ENCODE measurements at places on chromosomes 4 and X.

DNA sequence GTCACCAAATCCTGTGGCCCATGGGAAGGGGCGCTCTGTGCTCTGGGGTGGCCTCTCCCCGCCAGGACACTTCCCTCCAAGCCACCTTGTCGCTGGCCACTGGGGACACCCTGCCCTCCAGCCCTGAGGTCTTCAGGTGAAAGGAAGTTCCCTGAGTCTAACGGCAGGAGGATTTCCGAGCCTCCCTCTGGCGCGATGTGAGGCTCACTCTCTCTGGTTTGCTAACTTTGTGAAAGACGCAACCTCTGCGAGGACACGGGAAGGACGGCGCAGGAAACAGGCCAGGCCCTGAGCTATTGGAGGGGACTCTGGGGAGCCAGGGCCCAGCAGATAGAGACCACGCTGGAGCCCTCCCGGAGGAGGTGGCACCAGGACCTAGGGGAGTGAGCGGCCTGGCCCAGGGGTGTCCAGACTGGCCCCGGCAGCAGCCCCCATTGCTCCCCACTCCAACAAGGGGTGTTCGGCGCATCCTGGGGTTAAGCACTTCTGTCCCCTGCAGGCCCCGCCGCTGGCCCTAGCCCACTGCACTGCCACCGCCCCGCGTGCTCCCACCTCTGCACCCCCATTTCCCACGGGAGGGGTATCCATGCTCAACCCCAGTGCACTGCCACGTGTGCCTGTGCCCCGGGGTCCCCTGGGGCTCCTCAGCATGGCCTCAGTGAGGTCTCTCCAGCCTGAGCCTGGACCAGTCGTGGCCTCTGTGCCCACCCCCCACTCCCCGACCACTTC lies 72.2 kb upstream of the MXD4 start:
- DNase-seq: no peak

- no peak for DNase-seq
Measured at GRCh38 chr4:182768838-182769237, 148.3 kb downstream of the DCTD start.

GRCh38 chrX:135543924-135544323 lies 23.5 kb downstream of the INTS6L start:
- no peak for DNase-seq

DNA sequence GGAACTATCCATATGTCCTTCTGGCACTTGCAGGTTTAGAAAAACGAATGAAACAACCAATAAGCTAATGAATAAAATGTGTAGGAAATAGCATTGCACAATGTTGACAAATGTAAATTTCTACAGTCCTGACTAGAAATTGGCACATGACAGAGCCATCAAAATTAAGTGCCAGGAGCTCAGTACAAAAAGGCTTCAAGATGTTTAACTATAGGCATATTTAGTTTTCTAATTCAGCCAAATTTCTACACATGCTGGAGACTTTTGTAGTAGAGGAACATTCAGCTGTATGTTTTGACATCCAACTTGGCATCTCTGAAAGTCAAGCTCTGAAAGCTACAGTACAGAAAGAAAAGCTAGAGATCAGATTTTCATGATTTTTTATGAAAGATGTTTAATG lies 1999.4 kb upstream of the AGA start:
- DNase-seq: no peak

DNA sequence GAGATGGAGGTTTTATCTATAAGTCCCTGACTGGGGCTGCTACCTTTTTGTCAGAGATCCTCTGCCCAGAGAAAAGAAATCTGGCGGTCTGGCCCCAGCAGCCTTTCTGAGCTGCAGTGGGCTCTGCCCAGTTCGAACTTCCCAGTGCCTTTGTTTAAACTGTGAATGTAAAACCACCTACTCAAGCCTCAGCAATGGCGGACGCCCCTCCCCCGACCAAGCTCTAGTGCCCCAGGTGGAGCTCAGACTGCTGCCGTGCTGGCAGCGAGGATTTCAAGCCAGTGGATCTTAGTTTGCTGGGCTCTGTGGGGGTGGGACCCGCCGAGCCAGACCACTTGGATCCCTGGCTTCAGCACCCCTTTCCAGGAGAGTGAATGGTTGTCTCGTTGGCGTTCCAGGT lies 121.8 kb downstream of the TSPAN5 start:
- no peak for DNase-seq

DNA sequence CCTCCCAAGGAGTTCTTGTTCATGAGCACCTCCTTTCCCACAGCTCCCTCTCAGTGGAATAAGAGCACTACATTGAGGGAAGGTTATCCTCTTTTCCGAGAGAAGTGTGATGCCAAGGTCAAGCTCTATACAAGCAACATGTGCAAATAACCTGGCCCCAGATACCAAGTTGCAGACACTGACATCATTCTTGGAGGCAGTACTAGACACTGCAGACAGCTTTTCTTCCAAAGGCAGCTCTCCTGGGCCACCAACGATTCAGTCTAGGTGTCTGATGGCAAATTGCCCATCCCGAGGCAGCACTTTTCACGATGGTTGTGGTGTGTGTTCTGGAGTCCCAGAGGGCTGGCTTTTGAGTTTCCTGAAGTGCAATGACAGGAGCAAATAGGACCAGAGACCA lies 384.9 kb downstream of the TLL1 start:
- no peak for DNase-seq

DNA sequence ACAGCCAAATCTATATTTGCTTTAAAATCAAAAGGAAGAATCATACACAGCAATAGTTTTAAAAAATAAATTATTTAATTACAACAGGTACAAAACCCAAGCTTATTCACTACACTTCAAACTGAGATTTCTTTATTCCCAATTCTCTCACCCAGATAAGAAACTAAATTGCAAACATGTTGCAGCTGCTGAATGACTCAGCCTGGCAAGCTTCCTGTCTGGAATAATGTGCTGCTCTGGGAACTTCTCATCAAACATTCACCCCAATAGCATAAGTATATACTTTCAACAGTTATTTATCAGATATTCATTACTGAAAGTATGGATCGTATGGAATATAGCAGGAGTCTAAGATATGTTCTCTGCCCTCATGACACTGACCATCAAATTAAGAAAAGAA lies 43.0 kb upstream of the GABRA2 start:
- DNase-seq: no peak

DNA sequence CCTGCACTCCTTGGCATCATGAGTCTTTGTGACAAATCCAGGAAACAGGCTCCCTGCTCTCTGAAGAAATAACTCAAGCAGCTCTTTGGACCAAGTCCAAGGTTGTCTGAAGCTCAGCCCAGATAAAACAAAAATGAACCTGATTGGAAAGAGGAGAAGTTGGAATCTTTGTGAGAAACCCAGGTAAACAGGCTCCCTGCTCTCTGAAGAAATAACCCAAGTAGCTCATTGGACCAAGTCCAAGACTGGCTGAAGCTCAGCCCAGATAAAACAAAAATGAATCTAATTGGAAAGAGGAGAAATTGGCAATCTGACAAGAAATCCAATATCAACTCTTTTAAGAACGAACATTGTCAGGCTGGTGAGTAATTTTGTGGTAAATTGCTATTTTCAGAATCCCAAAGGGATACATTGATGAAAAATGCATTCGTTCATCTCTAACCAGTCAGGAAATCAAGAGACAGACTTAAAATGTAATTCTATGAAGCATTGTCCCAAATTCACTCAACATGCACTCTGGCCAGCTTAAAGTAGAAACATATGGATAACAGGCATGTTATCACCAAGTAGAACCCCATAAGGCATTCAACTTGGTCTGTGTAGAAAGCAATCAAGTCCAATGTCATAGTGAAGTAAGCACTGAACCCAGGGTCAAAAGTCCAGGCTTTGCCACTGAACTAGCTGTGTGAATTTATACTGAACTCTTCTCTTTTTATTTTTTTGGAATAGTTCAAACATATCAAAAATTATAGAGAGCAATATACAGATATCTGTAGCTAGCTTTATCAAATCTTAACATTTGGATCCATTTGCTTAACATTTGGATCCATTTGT lies 16.8 kb upstream of the NFXL1 start:
- DNase-seq: no peak

- DNase-seq: no peak
Measured at GRCh38 chrX:100643956-100644860, at the start of gene SRPX2. Gene SRPX2 (plus strand): TSS chrX:100644199. CDS start chrX:100646323, 2,124 bp downstream.
